Hematopoietic multipotent progenitor cell treated with erythropoietin and hydrocortisone succinate and interleukin-3 and kit ligand, for 6 days (in vitro differentiated cells): ENCODE measurements at places on chromosomes 12 and 14.

GRCh38 chr12:65998031-65998430 lies 132.5 kb downstream of the LLPH start:
- no peak for DNase-seq

- peak; percentile 98 for DNase-seq
These were observed 6.3 kb downstream of the RNF10 start for GRCh38 chr12:120540445-120540844.

DNA sequence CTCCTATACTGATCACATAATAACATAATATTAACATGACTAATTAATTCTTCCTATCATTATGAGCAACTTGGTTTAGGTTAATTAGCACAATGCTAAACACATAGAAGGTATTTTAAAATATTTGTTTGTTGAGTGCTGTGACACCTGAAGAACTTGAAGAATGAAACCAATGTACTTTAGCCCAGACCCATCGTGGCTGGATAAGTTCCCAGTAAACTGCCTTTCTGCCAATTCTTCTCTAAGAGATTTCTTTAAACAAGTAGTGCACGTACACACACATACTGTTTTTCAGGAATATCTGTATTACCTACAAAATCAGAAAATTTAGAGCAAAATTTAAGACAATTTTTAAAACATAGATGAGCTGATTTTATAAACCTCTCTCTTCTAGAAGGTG lies 207.4 kb upstream of the SSTR1 start:
- DNase-seq = no peak

DNA sequence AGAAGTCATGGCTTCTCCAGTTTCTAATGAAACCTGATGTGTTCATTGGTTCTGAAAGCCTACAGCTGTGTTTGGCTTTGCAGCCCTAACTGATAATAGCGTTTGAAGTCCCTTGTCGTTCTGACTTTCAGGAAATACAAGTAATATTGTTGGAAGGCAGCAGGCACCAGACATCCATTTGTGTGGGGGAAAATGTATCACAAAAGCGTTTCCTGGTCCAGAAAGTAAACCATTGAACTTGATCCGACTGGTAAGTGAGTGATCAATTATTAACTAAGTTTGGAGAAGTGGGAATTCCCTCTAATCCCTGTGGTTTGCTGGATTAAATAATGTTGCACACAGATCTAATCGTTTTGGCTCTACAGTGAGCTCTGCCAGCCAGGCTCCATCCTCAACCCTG lies 77.3 kb upstream of the LTA4H start:
- no peak for DNase-seq

DNA sequence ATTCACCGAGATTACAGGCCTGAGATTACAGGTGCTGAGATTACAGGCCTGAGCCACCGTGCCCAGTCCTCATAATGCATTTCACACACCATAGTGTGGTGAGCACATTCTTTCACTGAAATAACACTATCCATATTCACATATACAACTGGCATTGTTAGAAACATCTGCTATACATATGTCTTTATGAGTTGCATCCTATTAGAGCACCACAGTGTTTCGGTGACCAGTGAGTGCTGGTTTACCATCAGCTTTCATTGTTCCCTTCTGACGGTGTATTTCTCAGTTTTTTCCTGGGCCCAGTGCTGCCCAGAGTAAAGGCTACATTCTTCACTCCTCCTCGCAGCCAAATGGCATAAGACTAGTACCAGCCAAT lies 96.2 kb upstream of the FGD4 start:
- no peak for DNase-seq

- DNase-seq = no peak
These were observed 21.3 kb upstream of the TCP11L2 start for GRCh38 chr12:106281056-106281782.

- peak; percentile 4 for DNase-seq
These were observed 133.9 kb upstream of the SCAF11 start for GRCh38 chr12:46124132-46124847.

DNA sequence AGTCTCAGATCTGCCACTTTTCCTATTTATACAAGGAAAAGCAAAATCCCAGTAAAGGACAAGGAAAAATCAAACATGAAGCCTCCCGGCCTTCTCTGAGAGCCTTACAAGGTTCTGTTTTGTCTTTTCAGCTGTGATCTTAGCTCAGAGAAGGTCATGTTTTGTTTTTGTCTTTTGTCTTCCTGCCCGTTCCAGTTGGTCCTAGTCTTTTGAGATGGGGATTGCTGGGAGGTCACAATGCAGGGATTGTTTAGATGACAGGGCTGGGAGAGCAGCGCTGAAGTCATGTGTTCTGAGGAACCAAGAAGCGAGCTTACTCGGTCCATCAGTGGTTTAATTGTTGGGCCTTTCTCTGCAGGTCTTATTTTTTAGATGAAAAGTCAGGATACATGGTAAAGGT lies 6.0 kb downstream of the PLEKHH1 start:
- no peak for DNase-seq

DNA sequence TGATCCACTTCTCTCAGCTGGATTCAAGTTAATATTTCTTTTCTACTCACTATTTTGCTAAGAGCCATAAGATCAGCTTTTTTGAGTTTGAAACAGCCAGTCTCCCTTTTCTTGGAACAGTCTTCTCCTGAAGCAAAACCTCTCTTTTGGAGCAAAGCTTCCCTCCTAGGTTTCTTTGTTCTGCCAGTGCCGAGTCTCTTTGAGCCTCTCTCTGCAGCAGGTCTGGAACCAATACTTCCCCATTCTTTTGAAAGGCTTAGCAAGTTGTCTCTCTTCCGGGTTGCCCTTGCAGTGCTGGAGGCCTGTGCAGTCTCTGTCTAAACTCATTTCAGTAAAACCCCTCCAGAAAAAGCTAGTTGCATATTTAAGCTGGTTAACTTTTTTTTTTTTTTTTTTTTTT lies 454.8 kb downstream of the NOVA1 start:
- DNase-seq = peak; percentile 3

DNA sequence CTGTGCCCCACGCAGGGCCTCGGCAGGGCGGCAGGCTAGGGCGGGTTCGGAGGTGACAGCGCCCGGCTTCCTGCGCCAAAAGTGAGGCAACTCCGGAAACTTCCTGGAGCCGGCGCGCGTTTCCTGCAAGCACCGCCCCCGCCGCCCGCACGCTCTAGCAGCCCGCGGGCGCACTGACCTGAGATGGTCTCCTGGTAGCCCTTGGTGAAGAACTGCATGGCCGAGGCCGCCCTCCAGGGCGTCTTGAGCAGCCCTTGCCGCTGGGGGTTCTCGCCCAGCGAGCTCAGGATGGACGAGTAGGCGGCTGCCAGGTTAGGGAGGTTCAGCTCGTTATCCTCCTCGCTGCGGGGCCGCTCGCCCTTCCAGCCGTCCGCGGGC lies 494 bp downstream of the GCH1 start:
- peak; percentile 75 for DNase-seq

DNA sequence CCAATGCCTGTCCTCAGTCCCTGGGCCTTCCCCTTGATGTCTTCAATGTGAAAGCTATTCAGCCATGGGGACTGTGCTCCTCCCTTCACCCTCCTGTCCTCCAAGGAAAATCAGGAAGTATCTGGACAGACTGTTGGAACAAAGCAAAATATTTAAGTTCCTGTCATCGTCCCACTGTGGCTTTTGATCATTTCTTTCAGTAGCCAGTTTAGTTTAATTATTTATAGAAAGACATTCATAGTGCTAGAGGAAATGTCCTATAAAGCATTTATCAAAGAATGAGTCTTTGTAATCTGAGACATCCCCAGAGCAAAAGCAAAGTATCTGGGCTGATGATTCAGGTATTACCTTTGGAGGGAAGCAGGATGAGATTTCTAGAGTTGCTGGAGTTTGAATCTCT lies 254.1 kb downstream of the NRXN3 start:
- DNase-seq = no peak

- no peak for DNase-seq
These were observed 46.5 kb downstream of the SPATS2 start for GRCh38 chr12:49413796-49414195.

DNA sequence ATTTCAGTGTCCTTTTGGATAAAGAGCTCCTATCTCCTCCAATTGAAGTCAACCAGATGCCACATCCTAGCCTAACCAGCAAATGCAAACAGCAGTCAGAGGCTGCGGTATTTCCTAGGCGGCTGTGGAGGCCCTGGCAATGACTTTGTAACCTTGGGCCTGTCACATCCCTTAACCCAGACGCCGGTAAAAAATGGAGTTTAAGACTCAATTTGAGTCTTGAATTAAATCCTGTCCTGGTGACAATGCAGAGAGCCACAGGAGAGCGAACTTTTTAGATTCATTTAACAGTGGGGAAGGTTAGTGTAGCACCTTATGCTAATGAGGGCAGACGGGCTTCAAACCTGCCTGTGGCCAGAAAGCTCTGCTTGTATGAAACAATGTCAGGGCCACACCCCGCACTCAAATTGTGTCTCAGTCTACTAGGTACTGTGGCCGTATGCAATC lies 1.3 kb downstream of the C12orf75 start:
- DNase-seq = no peak

DNA sequence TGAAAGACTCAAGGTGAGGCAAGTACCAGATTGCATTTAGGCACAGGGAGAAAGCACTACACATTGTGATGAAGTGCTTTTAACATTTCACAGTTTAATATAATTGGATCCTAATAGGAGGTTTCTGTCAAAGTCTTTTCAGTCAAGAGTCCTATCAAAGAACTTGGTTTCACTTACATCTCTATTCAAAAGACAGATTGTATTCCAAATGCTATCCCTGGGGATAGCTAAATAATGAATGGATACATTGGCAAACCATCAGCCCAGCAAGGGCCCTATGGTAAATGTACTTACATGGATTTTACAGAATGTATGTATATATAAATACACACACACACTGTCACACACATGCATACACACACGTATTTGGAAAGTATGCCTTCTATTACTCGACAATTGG lies 655.5 kb upstream of the FLRT2 start:
- DNase-seq = no peak

- no peak for DNase-seq
These were observed 10.7 kb upstream of the GALNT6 start for GRCh38 chr12:51401900-51402299.

- peak; percentile 8 for DNase-seq
These were observed 282.1 kb downstream of the TMTC2 start for GRCh38 chr12:82968631-82969367.

DNA sequence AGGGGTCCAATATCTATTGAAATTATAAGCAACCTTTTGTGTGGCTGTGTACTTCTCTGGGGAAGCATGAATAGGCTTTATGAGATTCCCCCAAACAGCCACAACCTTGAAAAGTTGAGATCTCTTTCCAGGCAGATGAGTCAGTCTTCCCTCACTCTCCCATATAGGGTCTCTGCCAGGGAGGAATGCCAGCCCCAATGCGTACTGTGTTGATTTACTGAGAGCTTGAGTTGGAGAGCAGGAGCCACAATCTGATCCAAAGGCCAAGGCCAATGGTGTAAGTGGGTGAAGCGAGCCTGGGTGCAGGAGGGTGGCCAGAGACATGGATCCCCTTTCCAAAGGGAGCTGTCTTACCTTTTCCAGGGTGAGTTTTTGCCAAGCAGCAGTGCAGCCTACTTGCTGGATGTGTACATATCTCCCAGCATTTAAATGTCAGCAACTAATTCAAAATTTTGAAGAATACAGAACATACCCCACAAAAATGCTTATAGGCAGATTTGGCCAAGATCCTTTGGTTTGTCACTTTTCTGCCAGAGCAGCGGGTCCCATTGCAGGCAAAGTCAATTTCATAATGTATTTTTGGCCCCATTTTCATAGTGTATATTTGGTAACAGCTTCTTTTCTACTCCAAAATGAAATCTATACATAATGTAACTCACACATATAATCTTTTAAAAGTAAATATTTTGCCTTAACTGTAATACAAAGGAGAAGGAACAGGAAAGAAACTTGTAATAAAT lies 88.2 kb downstream of the TBC1D30 start:
- no peak for DNase-seq

- DNase-seq = no peak
These were observed 10.8 kb downstream of the PLA2G1B start for GRCh38 chr12:120316798-120317223.

GRCh38 chr14:80316441-80316840 lies 105.1 kb upstream of the DIO2 start:
- DNase-seq = no peak

- DNase-seq = no peak
These were observed 4.9 kb upstream of the RIC8B start for GRCh38 chr12:106769546-106769945.

DNA sequence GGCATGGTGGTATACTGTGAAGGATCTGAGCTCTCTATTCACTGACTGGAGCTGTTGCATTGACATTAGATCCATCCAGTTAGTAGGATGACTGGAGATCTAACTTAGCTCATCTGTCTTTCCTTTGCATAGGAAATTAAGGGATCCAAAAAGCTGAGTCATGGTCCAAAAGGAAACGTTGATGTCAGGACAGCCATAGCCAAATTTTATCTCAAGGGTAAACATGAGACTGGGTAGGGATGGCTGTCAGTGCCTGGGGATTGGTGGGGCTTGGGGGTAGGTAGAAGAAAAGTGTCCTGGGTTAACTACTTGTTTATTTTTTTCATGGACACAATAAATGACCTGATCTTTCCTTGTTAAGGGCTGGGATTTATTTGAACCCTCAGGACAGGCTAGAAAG lies 4.6 kb downstream of the FAM177A1 start:
- peak; percentile 60 for DNase-seq

DNA sequence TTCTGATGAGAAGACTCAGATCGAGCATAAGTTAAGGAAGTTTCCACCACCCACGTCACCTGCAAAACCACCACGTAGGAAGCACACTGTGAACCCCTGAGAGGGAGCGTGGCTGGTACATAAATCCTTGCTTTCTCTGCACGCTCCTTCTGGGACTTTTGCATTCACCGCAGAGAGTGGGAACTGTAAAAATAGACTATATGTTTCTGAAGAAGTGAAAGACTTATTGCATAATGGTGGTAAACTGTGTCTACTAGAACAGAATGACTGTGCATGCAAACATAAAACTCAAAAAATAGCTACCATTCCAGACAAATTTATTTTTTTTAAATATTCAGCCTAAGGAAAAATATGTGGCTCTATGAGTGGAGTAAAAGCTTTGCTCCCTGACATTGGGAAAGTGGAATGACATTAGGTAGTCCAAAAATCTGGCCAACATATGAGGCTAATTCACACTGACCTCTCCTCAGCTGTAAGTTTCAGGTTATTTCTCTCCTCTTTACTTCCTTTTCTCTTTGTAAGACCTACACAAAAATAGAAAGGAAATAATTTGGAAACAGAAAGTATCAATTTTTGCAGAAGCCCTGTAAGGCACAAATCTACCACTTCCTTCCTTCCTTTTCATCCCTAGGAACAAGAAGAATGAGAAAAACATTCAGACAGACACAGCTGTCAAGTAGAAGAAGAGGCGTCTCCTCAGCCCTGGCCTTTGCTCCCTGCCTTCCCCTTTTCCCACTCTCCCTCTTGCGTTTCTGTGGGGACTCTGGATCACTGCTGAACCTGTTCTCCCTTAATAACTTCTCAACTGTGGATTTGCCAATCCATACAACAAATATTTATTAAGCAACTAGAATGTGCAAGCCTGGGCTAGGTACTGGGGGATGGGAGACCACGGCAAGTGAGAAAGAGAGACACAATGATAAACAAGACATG lies 264.3 kb upstream of the FOXN3 start:
- no peak for DNase-seq

DNA sequence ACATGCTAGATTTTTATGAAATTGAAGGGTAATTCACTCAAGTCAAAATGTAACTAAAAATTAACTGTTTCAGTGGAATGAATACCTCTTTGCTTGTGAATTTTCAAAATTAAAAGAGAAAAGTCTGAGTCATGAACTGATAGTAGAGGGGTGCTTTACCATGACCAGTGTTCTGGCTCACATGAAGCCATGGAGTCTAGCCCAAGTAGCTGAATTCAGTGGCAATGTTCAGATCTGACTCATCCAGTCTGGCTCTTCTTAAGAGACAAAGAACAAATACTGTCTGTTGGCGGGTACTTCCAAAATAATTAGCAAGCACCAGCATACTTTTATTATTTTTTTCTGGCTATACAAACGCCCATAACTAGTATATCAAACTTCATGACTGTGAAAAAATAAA lies 366.3 kb upstream of the GARIN6 start:
- no peak for DNase-seq
